Ovary (tissue), 10 donors: ENCODE measurements at places on chromosomes 6 and 20. TPM values are rescaled to one million over a fixed set of nuclear protein-coding genes. Genes with fewer than 3 reads are reported as not detected.

- H3K27me3 ChIP-seq = no peaks in the 10 kb centered on the region
- H3K4me3 ChIP-seq = no peak overlapping the region
- no peak overlapping the region for H3K27ac ChIP-seq
- DNase-seq = no peak
- no peaks in the 10 kb centered on the region for H3K36me3 ChIP-seq
Measured at GRCh38 chr6:158798311-158798710, 20.9 kb downstream of the EZR start.

DNA sequence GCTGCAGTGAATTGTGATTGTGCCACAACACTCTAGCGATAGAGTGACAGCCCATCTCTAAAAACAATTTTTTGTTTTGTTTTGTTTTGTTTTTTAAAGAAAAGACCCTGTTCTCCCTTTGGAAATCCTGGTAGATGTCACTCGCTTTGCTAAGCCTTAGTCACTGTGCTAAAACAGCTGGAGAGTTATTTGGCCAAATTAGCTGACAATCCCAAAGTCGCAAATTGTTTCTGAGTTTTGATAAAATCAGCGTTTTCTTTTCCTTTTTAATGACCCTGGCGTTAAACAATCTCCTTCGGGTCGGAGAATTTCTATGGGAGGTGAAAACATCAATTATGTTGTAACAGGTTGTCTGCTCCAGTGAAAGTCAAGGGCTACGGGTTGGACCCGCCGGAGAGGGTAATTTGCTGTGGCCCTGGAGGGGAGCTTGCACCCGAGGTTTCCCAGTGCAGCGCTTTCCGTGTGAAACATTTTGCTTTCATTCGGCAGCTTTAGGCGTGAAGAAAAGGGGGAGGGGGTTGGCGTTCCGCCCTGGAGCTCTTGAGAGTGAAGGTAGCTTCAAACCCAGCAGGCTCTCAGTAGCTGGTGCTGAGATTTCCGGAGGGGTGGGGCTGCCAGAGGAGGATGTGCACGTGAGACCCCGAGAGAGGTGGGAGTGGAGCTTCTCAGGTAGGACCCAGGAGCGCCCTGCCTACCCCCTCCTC, 296.6 kb downstream of the PHACTR1 start:
- peak overlapping the region; percentile 18 for H3K4me3 ChIP-seq
- peak; percentile 21 for DNase-seq
- H3K27ac ChIP-seq = no peak overlapping the region
- H3K27me3 ChIP-seq = no peaks in the 10 kb centered on the region

DNA sequence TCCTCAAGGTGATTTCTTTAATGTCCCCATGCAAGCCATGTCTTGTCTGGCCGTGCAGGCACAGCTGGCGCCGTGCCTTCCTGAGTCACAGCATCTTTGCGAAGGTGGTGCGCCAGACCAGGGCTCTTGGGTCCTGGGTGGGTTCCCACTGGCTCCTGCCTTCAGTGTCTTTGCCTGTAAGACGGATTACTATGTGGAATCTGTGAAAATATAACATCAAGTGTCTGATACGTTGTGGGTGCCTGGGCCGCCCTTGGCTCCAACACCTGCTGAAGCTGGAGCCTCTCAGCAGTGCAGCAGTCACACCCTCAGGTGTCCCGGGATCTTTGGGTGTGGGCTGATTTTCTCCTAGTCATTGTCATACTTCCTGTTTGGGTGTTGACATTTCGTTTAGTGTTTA, 3.2 kb downstream of the OSBPL2 start:
- H3K4me1 ChIP-seq = peaks cover 21% of the 10 kb centered on the region
- H3K4me3 ChIP-seq = no peak overlapping the region
- H3K36me3 ChIP-seq = no peaks in the 10 kb centered on the region

The TBC1D20 gene
- total RNA-seq = 34.8 TPM

GRCh38 chr6:97445407-97445806, 162.4 kb upstream of the MMS22L start:
- DNase-seq = no peak
- no peak overlapping the region for H3K27ac ChIP-seq

The EPPIN gene
- not detected for total RNA-seq

- no peaks in the 10 kb centered on the region for H3K27me3 ChIP-seq
- H3K4me1 ChIP-seq = no peaks in the 10 kb centered on the region
- H3K27ac ChIP-seq = no peak overlapping the region
- no peak overlapping the region for H3K4me3 ChIP-seq
Measured at GRCh38 chr20:26214991-26215390, 518.3 kb upstream of the ZNF337 start.

- H3K4me3 ChIP-seq = no peak overlapping the region
- no peaks in the 10 kb centered on the region for H3K36me3 ChIP-seq
- no peak overlapping the region for H3K27ac ChIP-seq
- H3K27me3 ChIP-seq = no peaks in the 10 kb centered on the region
- DNase-seq = no peak
- no peaks in the 10 kb centered on the region for H3K4me1 ChIP-seq
Measured at GRCh38 chr6:169811072-169811471, 59.6 kb downstream of the ERMARD start.

The POPDC3 gene
- not detected for total RNA-seq

- no peak overlapping the region for H3K4me3 ChIP-seq
- H3K27me3 ChIP-seq = no peaks in the 10 kb centered on the region
- peaks cover 11% of the 10 kb centered on the region for H3K4me1 ChIP-seq
- DNase-seq = peak; percentile 40
- H3K36me3 ChIP-seq = no peaks in the 10 kb centered on the region
Measured at GRCh38 chr6:168823397-168824212, 382.6 kb downstream of the SMOC2 start.

DNA sequence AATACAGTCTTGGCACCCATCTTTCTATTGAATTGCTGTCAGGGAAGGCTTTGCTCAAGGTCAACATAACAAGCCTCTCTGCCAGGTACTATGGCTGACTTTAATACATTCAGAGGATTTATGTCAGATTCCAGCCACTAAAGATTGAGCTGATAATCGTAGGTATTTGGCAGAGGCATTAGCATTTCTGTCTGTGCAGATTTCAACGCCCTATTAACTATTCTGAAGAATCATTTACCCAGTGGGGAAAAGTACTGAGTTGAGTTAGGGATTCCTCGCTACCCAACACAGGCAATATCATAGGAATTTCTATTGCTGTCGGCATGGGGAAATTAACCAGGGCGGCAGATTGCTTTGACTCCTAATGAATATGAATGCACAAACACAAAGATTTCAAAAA, 233.7 kb upstream of the SPTLC3 start:
- H3K27ac ChIP-seq = no peak overlapping the region
- DNase-seq = no peak
- H3K27me3 ChIP-seq = no peaks in the 10 kb centered on the region
- no peak overlapping the region for H3K4me3 ChIP-seq
- H3K36me3 ChIP-seq = no peaks in the 10 kb centered on the region

- no peaks in the 10 kb centered on the region for H3K36me3 ChIP-seq
- no peaks in the 10 kb centered on the region for H3K27me3 ChIP-seq
- no peak for DNase-seq
- H3K4me3 ChIP-seq = no peak overlapping the region
Measured at GRCh38 chr6:157988700-157989063, 7.0 kb downstream of the SYNJ2 start.

The PRND gene
- total RNA-seq = 0.24 TPM

The NRSN2 gene
- total RNA-seq = 43.2 TPM

DNA sequence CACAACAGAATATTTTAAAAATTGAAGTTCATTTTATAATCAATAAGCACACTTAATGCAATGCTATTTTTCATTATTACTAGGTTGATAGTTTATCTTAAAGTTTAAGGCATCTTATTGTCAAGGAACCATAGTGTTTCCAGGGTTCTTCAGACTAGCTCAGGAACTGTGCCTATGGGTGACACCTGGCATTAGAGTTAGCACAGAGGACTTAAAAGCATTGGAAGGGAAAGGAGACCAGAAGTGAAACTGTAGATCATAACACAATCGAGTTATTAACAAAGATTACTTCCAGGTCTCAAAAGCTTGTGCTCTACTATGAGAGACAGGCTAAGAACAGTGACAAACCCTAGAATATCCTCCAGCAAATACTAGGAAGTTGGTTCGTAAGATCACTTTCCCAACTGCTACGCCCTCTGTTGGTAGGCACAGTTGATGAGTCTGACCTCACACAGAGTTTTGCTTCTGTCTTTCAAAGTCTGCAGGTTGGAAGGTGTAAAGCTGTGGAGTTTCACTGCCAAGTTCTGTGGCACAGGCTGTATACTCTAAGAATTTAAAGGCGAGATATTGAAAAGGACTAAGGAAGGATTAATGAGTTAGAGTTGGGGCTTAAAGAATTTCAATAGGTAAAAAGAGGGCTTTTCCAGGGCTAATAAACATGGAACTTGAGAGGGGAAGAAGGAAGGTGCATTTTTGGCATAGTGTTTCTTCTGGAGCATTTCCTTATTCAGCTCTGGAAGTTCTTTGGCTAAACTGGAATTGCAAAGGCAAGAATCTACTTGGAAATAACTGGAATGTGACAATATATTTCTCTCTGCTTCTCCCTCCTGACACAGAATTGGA, 531.3 kb upstream of the JAG1 start:
- H3K4me3 ChIP-seq = no peak overlapping the region
- H3K36me3 ChIP-seq = no peaks in the 10 kb centered on the region
- no peak overlapping the region for H3K27ac ChIP-seq
- no peak for DNase-seq
- no peaks in the 10 kb centered on the region for H3K27me3 ChIP-seq

The SLC17A9 gene
- 7.7 TPM for total RNA-seq
